ENCODE measurements at places on chromosomes 6 and 20.
A peak's percentile ranks its signal among the peaks of the same experiment; 100 is the strongest.

DNA sequence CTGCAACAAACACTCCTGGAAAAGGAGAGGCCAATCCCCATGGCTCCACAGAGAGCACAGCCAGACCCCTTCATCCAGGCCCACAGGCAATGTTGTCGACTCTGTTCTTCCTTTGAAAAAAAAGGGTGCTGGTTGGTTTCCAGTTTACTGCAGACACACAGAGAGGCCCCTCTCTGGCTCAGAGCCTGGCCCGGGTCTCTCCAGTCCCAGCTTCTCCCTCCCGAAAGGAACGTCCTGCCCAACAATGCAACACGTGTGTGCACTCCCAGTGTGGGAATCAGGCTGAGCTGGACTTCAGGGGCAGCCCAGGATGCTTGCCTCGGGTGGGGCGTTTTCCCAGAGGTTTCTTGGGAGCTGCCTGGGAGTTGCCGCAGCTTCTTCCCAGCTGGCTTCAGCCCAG is 4.5 kb upstream of the NKAIN4 start:
- DNase-seq: no peak

DNA sequence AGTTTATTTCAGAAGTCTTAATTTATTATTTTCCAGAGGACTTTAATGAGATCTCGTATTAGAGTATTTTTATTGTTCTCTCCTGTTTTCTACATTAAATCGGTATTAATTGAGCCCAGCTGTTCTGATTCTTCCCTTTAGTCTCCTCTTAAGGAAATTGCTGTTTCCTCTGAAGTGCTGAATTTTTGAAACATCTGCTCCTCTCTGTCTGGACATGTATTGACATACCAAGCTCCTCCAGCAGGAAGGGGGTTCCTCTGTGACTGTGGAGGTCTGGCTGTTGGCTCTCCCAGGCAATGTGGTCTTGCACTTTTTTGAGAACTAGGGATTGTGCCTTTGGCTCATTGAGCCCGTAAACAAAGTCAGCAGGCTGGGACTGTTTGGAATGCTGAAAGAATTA is 74.9 kb downstream of the MAP3K4 start:
- DNase-seq: peak; percentile 14

DNA sequence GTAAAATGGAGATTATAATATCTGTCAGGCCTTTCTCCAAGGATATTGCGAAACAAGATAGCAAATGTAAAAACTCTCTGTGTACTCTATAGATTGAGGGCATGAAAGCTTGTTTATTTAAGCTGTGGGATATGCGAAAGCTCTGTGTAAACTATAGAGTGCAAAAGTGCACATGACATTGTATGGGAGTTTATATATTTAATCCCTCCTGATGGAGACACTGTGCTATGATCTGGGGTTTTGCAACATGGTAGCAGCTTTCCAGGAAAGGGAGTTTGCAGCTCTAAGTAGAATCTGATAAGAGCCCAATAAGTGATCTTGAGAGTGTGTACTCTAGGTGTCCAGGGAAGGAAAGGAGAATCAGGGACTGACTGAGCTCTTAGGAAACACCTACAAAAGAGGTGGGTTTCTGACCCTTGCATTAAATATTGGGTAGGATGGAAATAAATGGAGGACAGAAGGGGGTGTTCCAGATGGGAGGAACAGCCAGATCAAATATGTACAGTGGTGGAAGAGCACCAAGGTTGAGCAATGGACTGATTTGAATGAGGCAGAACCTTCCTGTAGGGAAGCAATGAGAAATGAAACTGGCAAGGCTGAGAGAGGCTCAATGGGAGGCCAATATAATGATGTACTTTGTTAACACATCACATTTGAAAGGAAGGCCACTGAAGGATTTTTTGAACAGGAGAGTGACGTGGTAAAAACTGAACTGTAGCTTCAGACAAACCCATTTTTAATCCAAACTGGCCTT is 450.1 kb downstream of the GJA1 start:
- DNase-seq: peak; percentile 37

- no peak for DNase-seq
These were observed 238.5 kb downstream of the NFATC2 start for GRCh38 chr20:51303731-51304670.

GRCh38 chr6:24344976-24345375 is 12.9 kb downstream of the DCDC2 start:
- no peak for DNase-seq

GRCh38 chr6:36718560-36718959 is 20.9 kb downstream of the RAB44 start:
- no peak for DNase-seq

DNA sequence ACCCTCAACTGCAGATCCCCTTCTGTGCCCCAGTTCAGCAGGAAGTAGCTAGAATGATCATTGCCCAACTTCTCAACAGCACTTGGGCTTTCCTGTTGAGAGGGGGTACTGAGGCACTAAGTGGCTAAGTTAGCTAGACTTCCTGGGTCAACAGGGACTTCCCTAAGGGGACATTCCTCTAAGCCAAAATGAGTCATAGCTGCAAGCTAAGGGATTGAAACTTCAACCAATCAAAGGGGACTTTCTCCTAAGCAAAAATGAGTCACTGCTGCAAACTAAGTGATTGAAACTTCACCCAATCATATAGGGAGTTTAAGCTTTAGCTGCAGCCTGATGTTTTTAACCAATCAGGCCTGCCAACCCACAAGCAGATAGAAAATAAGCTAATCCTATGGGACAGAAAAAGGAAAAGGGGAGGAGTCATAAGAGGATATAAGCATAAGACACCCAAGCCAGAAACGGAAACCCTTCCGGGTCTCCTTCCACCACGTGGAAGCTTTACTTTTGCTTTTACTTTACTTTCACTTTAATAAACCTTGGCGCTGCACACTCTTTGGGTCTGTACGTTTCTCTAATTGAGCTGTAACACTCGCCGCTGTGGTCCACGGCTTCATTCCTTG is 659.0 kb upstream of the HS3ST5 start:
- no peak for DNase-seq

DNA sequence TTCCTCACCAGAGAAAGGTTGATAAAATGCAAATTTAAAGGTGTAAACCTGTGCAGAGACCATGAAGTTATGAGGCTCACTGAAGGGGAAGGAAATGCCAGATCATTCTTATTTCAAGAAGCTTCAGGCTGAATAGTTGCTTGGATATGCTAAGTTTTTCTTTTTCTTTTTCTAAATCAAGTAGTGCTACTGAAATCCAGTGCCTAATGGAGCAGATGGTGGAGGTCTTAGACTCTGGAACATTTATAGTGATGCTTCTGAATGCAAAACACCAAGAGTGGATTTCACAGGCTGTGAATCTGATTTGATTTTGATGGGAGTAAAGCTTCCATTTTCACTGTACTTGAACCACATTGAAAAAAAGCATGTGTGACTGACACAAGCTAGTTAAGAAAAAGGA is 151.2 kb upstream of the BEND3 start:
- no peak for DNase-seq

GRCh38 chr6:154593122-154593521 is 82.6 kb upstream of the CNKSR3 start:
- DNase-seq: peak; percentile 48

GRCh38 chr6:155260686-155261085 is 3.1 kb upstream of the CLDN20 start:
- DNase-seq: no peak

DNA sequence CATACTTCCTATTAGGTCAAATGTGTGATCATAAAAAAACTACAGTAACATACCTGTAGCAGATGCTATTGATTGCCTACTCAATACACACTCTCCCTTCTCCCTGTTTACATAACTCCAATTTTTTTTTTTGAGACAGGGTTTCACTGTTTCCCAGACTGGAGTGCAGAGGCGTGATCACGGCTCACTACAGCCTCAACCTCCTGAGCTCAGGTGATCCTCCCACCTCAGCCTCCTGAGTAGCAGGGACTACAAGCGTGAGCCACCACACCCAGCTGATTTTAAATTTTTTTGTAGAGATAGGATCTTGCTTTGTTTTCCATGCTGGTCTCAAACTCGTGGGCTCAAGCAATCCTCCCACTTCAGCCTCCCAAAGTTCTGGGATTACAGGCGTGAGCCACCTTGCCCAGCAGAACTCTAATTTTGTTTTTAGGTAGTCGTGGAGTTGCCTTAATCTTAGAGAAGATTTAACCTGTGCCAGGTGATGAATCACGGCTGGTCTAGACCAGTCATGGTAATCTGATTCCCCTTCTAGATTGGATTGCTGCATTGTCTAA is 14.0 kb upstream of the KIF3B start:
- DNase-seq: no peak

- DNase-seq: no peak
These were observed 21.0 kb downstream of the EPB41L1 start for GRCh38 chr20:36175475-36175995.

DNA sequence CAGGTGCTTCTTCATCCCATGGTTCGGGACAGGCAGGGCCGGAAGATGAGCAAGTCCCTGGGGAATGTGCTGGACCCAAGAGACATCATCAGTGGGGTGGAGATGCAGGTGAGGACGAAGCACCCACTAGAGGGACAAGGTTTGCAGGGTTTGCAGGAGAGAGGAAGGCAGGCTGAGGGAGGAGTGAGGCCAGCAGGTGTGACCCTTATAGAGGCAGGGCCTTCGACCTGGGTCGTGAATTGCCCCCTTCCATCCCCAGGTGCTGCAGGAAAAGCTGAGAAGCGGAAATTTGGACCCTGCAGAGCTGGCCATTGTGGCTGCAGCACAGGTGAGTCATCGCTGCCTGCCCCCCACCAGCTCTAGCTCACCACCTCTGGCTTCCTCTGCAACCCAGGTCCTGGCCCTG is 8.4 kb downstream of the VARS2 start:
- DNase-seq: no peak

DNA sequence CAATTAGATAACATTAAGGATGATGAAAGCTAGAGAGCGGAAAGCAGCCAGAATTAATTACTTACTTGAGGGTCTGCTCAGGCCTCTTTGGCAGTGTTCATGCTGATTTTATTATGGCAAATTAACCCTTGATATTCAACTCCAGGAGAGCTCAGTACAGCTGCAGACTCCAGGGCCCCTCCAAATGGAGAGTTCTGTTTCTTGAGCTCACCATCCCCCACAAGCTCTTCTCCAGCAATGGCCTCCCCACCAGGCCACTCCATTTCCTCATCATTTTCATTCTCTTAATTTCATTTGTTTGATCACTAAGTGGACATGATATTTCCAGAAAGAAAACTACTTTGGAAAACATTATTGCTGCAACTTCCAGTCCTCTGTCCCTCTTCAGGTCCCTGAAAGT is 513.3 kb upstream of the NOX3 start:
- no peak for DNase-seq
